ENCODE measurements at places on chromosomes 6 and 20. TPM values are rescaled to one million over a fixed set of nuclear protein-coding genes. Genes with fewer than 3 reads are reported as not detected.

Gene TRIM40
- not detected for polyA plus RNA-seq

Gene GINS1
- 0.89 TPM for polyA plus RNA-seq

Gene HLA-DQA2
- polyA plus RNA-seq = not detected

Gene MTFR2
- polyA plus RNA-seq = 0.13 TPM

Gene RIN2
- not detected for polyA plus RNA-seq

Gene SLC4A11
- polyA plus RNA-seq = not detected

Gene HSPA12B
- polyA plus RNA-seq = not detected

Gene TINAG
- not detected for polyA plus RNA-seq

Gene POU3F2
- not detected for polyA plus RNA-seq

Gene AVP
- polyA plus RNA-seq = not detected

Gene HDGFL1
- polyA plus RNA-seq = not detected

Gene TRAPPC3L
- not detected for polyA plus RNA-seq

Gene HUS1B
- 0.58 TPM for polyA plus RNA-seq

- H3K4me3 ChIP-seq = no peak overlapping the region
- no peaks in the 10 kb centered on the region for H3K36me3 ChIP-seq
- no peak overlapping the region for H3K27ac ChIP-seq
Observed at GRCh38 chr6:166516251-166516884, 70.1 kb downstream of the RAMACL start.

GRCh38 chr20:8310618-8311017 is 178.6 kb downstream of the PLCB1 start:
- no peak for DNase-seq
- no peak overlapping the region for H3K27ac ChIP-seq
- H3K4me1 ChIP-seq = peaks cover 2% of the 10 kb centered on the region

GRCh38 chr6:154354265-154354777 is 2.3 kb downstream of the IPCEF1 start:
- H3K4me3 ChIP-seq = no peak overlapping the region
- no peaks in the 10 kb centered on the region for H3K36me3 ChIP-seq

- H3K4me3 ChIP-seq = no peak overlapping the region
- H3K4me1 ChIP-seq = peaks cover 4% of the 10 kb centered on the region
- DNase-seq = no peak
Observed at GRCh38 chr6:56370127-56370540, 122.8 kb upstream of the COL21A1 start.

DNA sequence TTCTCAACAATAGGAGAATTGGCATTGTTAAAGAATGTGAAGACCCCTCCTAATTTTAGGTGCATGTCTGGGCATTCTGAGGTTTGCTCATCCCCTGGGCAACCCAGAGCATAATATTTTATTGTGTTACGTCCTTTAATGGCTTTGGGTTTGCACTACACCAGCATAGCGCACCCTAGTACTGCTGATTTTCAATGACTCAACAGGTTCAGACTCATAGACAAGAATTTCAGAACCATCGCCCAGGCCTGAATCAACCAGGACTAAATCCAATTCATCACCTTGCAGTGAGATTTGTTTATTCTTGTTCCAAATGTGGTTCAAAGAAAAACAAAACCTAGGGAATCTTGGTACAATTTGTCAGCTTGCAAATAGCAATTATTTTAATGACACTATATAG is 137.8 kb upstream of the PHACTR1 start:
- no peaks in the 10 kb centered on the region for H3K36me3 ChIP-seq
- no peak for DNase-seq
- H3K27ac ChIP-seq = no peak overlapping the region
- peaks cover 10% of the 10 kb centered on the region for H3K27me3 ChIP-seq
- H3K4me1 ChIP-seq = no peaks in the 10 kb centered on the region
- no peak overlapping the region for H3K4me3 ChIP-seq

- H3K36me3 ChIP-seq = no peaks in the 10 kb centered on the region
- peaks cover 12% of the 10 kb centered on the region for H3K4me1 ChIP-seq
- H3K4me3 ChIP-seq = no peak overlapping the region
- no peak for DNase-seq
- peaks cover 3% of the 10 kb centered on the region for H3K27me3 ChIP-seq
- no peak overlapping the region for H3K27ac ChIP-seq
Observed at GRCh38 chr6:15106958-15107643, 138.8 kb upstream of the JARID2 start.

DNA sequence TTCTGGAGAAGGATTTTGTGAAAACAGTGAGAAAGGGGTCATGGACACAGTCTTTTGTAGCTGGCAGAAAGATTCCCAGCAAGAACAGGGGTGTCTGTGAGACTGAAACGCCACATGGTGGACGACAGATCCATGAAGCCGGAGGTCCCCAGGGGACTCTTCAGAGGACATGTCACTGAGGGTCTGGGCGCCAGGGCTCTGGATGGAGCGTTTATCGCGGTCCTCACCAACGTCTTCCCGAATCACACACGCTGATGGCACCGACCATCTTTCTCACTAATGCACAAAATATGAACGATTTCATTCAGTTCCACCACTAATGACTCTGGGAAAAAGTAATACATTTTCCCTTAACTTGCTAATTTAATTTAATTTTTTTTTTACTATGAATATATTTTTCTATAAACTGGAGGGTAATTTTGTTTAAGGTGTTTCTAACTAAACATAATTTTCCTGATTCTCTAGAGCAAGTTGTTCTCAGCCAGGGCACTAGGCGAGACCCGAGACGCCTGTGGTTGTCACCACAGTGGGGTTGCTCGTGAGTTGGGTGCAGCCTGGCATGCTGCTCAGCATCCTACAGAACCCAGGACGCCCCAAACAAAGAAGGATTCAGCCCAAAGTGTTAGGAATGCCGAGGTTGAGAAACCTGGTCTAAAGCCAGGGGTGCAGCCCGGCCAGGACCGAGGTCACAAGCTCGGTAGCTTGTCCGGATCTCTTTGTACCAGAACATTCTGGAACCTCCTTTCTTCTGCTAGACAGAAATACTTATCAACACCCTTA is 306.2 kb downstream of the TAF4 start:
- H3K27ac ChIP-seq = no peak overlapping the region
- H3K27me3 ChIP-seq = no peaks in the 10 kb centered on the region
- H3K4me3 ChIP-seq = no peak overlapping the region
- no peaks in the 10 kb centered on the region for H3K4me1 ChIP-seq
- no peak for DNase-seq
- H3K36me3 ChIP-seq = no peaks in the 10 kb centered on the region

DNA sequence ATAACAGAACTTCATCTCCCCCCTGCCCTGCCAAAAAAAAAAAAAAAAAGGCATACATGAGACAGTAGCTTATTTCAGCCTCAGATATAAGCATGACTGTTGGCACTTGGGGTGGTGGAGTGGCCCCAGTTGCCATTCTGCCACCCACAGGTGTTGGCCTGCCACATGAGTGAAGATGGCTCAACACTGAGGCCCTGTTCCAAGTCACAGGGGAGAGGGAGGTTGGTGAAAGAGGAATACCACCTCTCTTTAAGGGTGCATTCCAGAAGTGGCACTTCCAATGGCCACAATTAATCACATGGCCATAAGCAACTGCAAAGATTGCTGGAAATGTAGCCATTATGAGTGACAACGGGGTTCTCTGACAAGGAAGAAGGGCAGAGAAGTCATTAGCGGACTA is 61.9 kb upstream of the JARID2 start:
- DNase-seq = no peak
- H3K4me1 ChIP-seq = peaks cover 12% of the 10 kb centered on the region
- no peaks in the 10 kb centered on the region for H3K36me3 ChIP-seq

DNA sequence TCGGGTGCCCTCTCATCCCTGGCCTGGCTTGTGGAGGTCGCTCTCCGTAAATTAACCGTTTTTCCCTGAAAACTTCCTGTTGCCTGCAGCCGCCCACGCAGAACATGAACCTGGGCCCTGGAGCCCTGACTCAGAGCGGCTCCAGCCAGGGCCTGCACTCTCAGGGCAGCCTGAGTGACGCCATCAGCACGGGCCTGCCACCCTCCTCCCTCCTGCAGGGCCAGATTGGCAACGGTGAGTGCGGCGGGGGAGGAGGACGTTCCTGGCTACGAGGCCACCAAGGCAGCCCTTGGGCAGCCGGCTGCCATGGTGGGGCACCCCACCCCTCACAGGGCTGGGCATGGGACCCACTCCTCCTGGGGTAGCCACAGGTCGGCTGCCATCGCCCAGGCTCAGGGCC is 17.8 kb downstream of the SS18L1 start:
- no peaks in the 10 kb centered on the region for H3K27me3 ChIP-seq
- DNase-seq = no peak
- no peak overlapping the region for H3K4me3 ChIP-seq
- no peak overlapping the region for H3K27ac ChIP-seq
- H3K36me3 ChIP-seq = peaks cover 29% of the 10 kb centered on the region

GRCh38 chr6:123716506-123716905 is 79.8 kb upstream of the TRDN start:
- H3K27ac ChIP-seq = no peak overlapping the region
- H3K4me3 ChIP-seq = no peak overlapping the region
- no peaks in the 10 kb centered on the region for H3K27me3 ChIP-seq
- no peaks in the 10 kb centered on the region for H3K36me3 ChIP-seq
- DNase-seq = no peak

GRCh38 chr6:16985513-16986284 is 116.2 kb upstream of the STMND1 start:
- H3K4me1 ChIP-seq = peaks cover 3% of the 10 kb centered on the region
- no peak overlapping the region for H3K4me3 ChIP-seq
- no peak overlapping the region for H3K27ac ChIP-seq
- H3K27me3 ChIP-seq = peaks cover 37% of the 10 kb centered on the region

DNA sequence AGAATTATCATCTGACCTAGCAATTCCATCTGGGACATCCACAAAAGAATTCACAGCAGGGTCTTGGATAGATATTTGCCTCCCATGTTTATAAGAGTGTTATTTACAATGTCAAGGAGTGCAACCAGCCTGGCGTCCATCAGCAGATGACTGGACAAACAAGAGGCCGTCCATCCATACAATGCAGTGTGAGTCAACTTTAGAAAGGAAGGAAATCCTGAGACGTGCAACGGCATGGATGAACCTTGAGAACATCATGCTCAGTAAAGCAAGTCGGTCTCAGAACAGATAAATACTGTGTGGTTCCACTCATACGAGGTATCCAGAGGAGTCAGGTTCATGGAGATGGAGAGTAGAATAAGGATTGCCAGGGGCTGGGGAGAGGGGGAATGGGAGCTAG is 46.4 kb downstream of the FOXF2 start:
- H3K27ac ChIP-seq = no peak overlapping the region
- H3K4me3 ChIP-seq = no peak overlapping the region
- H3K4me1 ChIP-seq = no peaks in the 10 kb centered on the region
- DNase-seq = no peak

DNA sequence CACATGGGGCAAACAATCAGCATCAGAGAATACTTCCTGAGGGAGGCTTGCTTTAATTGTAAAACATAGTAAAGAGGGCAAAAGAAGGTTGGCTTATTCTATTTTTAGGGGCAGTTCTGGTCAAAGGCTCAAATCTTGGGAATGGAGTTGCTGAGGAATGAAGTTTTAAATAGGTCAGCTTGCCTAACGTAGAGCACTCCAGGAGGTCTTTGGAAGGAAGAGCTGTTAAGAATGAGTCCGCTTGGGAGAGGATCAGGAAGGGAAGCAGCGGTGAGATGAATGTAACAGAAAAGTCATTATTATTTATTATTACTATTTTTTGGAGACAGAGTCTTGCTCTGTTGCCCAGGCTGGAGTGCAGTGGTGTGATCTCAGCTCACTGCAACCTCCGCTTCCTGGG is 108.7 kb downstream of the ZFAND3 start:
- peaks cover 17% of the 10 kb centered on the region for H3K36me3 ChIP-seq
- H3K27ac ChIP-seq = no peak overlapping the region
- H3K4me1 ChIP-seq = peaks cover 59% of the 10 kb centered on the region
- H3K4me3 ChIP-seq = no peak overlapping the region

DNA sequence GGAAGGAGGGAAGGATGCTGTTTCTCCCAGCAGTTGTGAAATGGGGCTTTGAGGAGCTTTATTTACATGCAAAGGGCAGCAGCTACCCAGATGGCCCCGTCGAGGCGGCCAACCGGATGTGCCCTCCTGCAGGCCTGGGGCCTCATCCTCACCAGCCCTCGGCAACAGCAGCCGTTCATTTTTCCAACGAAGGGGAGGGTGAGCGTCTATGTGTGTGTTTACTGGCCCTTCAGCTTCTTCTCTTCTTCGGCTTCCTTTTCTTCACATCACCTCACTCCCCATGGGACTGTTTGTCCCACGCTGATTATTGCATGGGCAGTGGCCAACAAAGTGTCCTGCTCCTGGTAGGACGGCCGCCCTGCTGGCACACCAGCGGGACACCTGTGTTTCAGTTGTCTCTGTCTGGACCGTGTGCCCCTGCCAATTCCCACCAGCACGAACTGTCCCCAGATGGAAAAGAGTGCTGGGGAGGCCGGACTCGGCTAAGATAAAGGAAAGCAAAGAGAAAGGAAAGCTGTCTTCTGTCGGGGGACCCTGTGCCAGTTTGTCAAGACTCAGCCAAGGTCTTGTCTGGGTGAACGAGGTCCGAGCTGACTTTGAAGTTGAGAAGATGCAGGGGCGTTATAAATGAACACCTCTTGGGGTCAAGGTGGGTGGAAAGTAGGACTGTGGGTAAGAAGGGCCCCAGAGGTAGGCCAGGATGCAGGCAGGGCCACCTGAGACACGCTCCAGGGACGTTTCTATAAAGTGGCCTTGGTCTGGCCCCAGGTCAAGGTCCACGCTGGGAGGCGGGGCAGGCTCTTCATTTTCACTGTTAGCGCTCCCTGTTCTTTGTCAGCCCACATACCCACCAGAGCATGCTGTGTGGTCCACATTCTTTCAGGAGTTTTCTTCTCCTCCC is 57.0 kb downstream of the FAM50B start:
- peaks cover 79% of the 10 kb centered on the region for H3K27me3 ChIP-seq
- H3K4me1 ChIP-seq = no peaks in the 10 kb centered on the region
- H3K27ac ChIP-seq = no peak overlapping the region
- DNase-seq = no peak

GRCh38 chr6:161748535-161749416 is 474.9 kb upstream of the AGPAT4 start:
- H3K4me3 ChIP-seq = no peak overlapping the region
- H3K27ac ChIP-seq = no peak overlapping the region
- no peak for DNase-seq
